ENCODE measurements at places on chromosomes 13 and 19.

GRCh38 chr13:30355384-30355699, 48.0 kb upstream of the KATNAL1 start:
- peak; percentile 19 for DNase-seq

- DNase-seq, result no peak
These were observed 36.0 kb upstream of the FNDC3A start for GRCh38 chr13:48939728-48940127.

- no peak for DNase-seq
These were observed 191.8 kb upstream of the NBEA start for GRCh38 chr13:34750078-34750931.

GRCh38 chr19:4007836-4008539, 452 bp downstream of the PIAS4 start:
- no peak for DNase-seq

GRCh38 chr13:37192956-37193355, 87.5 kb upstream of the CSNK1A1L start:
- DNase-seq, result no peak

- DNase-seq, result no peak
These were observed 7.4 kb upstream of the SIGLEC11 start for GRCh38 chr19:49968279-49968922.

DNA sequence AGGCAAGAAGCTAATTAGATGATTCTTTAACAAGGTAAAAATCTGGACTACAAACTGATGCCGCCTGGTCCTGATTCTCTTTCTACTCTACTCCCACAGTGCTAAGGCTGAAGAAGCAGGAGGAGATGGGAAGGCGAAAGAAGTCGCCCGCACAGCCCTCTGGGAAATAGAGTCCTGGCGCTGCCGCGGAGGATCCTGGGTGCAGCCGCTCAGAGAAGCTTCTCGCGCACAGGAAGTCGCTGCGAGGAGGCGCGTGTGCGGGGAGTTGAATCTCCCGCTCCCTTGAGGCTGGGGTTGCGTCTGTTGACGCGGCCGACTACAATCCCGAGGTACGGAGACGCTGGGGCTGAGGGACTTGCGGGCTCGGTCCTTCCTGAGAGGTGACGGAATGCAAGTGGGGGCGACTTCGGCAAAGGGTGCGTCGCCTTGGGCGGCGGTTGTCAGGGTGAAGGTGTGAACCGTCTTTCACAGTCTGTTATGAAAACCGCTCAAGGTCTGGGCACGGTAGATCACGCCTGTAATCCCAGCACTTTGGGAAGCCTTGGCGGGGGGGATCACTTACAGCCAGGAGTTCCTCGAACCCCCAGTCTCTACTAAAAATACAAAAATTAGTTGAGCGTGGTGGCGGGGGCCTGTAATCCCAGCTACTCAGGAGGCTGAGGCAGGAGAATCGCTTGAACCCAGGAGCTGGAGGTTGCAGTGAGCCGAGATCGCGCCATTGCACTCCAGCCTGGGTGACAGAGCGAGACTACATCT, at the start of gene ZNF473:
Gene ZNF473 (plus strand): TSS at position 212 of the 756 bp plus-strand sequence. CDS start 5,078 bp downstream, outside the sequence.
- DNase-seq, result peak; percentile 78

DNA sequence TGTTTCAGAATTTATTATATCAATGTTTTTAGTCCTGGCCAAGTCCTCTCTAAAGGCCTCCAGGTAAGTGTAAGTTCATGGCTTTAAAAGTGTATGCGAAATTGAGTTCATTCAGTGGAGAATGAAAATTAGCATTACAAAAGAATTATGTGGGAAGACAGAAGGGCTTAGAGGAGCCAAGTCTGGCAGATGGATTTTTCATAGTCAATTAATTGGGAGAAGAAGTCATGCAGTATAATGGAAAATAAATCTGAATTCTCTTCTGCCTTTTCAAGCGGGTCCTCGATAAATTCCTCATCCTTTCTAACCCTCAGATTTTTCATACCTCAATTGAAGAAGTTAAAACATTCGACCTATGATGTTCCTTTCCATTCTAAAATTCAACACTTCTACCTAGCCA, 394.2 kb downstream of the ITGBL1 start:
- no peak for DNase-seq

GRCh38 chr13:102234618-102235017, 167.2 kb downstream of the FGF14 start:
- no peak for DNase-seq

DNA sequence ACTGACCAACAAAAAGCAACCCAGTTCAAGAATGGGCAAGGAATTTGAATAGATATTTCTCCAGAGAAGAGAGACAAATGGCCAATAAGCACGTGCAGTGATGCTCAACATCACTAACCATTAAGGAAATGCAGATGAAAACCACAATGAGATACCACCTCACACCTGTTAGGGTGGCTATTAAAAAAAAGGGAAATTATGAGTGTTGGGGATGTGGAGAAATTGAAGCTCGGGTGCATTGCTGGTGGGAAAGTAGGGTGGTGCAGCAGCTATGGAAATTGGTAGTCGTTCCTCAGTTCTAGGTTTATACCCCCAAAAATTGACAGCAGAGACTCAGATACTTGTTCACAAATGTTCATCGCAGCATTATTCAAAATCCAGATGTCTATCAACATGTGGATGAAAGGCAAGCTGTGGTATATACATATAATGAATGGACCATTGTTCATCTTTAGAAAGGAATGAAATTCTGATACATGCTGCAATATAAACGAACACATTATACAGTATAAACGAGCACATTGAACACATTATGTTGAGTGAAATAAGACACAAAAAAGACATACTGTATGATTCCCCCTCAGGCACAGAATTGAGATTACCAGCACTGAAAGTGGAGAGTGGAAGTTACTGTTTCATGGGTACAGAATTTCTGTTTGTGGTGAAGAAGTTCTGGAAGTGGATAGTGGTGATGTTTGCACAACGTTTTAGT, 927 bp downstream of the CHAMP1 start:
- DNase-seq, result no peak

- DNase-seq, result no peak
These were observed 1695.0 kb downstream of the SLITRK1 start for GRCh38 chr13:82187227-82187626.

DNA sequence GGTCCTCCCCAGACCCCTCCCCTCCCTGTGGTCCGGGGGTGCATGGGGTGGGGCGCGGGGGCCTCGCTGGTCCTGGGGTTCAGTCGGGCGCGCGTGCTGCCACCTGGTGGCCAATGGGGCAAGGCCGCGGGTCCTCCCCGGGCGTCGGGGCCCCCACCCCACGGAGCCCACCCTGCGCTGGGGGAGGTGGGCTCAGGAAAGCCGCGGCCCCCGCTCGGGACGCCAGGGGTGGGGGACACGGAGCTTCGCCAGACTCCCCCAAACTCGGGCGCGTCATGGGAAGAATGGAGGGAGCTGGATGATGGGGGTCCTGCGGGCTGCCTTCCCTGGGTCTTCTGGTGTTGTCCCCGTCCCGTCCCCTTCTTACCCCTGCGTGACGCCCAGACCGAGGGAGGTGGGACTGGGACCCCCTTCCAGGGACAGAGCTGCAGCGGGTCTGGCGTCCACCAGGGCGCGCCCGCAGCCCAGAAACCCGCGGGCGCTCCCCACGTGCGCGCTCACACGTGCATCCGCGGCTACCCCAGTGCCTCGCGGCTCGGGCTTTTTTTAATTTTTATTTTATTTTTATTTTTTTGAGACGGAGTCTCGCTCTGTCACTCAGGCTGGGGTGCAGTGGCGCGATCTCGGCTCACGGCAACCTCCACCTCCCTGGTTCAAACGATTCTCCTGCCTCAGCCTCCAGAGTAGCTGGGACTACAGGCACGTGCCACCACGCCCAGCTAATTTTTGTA, 19.8 kb upstream of the TCF3 start:
- no peak for DNase-seq

- DNase-seq, result no peak
These were observed 11.3 kb upstream of the MPHOSPH8 start for GRCh38 chr13:19622193-19622592.

GRCh38 chr19:6475321-6476108, 6.1 kb downstream of the DENND1C start:
- DNase-seq, result no peak

- no peak for DNase-seq
These were observed 17.6 kb upstream of the RASA3 start for GRCh38 chr13:114149774-114150740.

- no peak for DNase-seq
These were observed 141.9 kb downstream of the ZIC5 start for GRCh38 chr13:99829593-99830239.

DNA sequence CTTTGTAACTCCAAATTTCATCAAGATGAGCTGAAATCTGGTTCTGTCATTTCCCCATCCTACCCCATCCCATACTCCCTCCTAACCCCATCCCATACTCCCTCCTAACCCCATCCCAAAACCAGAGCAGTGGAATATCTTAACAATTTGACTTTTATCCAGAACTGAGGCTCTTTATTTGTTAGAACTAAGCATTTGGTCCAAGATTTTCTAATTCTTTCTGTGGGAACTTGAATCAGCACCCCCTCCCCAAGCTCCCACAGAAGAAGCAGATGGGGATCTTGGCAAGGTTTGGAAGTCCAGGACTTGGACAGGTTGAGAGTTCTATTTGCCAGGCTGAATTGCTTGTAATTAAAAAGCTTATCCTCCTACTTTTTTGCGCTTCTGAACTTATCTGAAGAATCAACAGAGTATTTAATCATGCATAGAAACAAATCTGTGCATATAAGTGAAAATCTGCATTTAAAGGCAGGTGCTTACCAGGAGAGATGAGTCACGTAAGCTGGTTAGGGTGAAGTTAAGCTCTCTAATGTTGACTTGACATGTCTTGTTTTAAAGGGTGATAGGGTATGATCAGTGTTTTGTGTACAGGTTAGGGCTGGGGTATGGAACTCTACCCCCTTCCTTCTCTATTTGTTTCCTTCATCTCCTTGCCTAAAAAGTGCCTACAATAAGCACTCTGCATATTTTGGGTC, 111.1 kb downstream of the COG6 start:
- DNase-seq, result no peak
